ENCODE measurements at places on chromosomes 11 and 22.
A peak's percentile ranks its signal among the peaks of the same experiment; 100 is the strongest.

DNA sequence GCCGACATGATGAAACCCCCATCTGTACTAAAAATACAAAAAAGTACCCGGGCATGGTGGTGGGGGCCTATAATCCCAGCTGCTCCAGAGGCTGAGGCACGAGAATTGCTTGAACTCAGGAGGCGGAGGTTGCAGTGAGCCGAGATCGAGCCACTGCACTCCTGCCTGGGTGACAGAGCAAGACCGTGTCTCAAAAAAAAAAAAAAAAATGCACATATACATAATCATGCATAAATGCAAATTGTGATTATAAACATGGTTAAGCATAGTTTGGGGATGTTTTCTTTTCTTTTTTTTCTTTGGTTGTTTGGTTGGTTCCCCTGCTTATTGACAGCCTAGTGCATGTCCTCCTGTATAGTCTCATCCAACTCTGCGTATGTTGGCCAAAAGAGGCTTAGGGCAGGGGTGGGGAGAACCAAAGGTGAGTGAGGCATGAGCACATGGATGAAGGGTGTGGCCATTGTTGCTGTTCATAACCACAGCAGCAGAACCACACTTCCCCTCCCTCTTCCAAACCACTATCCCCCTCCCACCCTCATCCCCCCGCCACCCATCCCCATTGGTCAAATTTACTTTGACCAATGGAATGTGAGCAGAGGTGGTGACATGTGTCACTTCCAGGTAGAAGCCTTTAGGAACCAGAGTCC is 6.9 kb upstream of the VPS37C start:
- DNase-seq = no peak

DNA sequence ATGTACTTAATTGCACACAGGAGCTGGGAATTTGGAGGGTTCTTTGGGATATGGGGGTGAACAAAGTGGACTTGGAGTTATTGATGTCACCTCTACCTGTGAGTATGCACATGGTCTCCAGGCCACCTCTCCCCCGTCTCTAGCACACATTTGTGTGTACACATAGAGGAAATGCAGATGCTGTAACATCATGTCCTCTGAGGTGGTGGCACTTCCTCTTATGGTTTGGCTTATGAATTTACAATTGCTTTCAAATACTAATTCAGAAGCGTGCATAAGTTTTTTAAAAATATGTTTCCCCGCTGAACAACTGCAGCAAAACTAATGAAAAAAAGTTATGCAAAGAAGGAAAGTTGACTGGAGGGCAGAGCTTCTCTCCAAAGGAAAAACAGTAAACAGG is 152.0 kb upstream of the TENM4 start:
- DNase-seq = no peak

GRCh38 chr22:30005213-30005857 is 74.9 kb upstream of the HORMAD2 start:
- DNase-seq = peak; percentile 72

GRCh38 chr11:130051082-130051481 is 18.6 kb upstream of the APLP2 start:
- DNase-seq = no peak

DNA sequence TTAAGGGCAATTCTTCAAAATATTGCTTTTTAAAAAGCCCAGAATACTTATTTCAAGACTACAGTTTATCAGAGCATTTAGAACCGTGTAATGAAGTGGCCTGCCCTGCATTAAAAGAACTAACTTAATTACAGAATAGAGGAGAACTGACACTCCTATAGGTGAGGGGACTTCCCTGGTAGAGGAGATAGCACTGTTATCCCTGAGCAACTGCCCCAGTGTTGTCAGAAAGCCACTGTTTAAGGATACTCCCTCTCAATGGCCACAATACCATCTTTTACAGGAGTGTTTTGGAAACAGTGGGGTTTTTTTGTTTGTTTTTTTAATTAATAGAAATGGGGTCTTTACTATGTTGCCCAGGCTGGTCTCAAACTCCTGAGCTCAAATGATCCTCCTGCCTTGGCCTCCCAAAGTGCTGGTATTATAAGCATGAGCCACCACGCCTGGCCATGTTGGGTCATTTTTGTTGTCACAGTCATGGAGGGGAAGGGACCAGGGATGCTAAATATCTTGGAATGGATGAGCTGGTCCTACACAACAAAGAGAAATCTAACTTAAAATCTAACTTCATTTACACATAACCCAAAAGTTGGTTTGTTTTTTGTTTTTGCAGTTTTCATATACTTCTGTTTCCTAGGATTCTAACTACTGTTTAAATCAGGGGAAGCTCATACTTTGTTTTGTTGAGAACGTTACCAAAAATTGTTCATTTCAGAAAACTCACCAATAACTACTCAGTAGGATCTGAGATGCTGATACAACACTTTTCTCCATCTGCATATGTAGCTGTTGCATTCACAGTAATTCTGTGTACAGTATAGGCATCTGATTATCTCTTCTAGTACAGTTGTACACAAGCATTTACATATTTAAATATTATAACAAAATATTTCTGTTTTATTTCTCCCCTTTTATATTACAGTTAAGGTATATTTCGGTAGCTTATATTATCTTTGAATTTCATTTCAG is 8.1 kb downstream of the RPL27A start:
- DNase-seq = no peak

DNA sequence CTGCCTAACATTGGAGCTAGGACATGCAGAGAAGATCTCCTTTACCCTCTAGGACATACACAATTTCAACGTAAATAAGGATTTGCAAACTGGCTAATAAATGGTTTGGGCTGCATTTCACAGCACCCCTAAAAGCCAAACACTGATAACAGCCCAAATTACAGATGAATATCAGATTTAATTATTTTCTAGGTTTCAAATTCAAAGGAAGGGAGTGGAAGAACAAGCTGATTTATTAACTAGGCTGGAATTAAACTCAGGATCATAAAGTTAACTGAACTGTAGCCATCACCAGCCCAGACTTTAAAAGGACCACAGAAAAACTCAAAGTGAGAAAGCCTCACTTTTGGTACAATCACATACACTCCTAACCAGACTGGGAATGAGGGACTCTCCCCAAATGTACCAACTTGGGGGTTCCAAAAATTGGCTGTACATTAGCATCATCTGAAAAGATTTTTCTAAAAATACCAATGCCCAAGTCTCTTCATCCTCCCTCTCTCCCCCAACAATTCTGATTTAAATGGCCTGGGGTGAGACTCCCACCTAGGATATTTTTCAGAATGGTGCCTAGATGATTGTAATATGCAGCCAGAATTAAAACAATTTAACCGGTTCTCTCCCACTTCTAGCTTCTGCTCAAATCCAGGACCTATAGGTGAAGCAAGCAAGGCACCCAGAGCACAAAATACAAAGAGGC is 43.5 kb downstream of the SYTL2 start:
- DNase-seq = no peak

DNA sequence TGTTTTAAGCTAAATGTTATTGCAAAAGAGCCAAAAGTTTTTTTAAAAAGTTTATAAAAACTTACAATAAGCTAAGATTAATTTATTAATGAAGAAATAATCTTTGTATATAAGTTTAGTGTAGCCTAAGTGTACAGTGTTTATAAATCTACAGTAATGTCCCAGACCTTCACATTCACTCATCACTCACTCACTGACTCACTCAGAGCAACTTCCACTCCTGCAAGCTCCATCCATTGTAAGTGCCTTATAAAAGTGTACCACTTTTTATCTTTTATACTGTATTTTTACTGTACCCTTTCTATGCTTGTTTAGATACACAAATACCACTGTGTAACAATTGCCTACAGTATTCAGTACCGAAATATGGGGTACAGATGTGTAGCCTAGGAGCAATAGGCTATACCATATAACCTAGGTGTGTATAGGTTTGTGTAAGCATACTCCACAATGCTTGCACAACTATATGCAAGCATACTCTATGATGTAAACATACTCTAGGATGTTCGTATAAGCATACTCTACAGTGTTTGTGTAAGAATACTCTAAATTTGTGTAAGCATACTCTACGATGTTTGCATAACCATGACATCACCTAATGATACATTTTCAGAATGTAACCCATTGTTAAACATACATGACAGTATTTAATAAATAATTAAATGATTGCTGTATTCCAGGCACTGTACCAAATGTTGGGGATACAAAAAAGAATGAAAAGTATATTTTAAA is 953.0 kb downstream of the KCNA4 start:
- DNase-seq = no peak

- peak; percentile 60 for DNase-seq
Observed at GRCh38 chr11:122656073-122656630, 630 bp downstream of the UBASH3B start.

GRCh38 chr22:44224166-44224565 is 43.4 kb downstream of the PARVG start:
- no peak for DNase-seq

DNA sequence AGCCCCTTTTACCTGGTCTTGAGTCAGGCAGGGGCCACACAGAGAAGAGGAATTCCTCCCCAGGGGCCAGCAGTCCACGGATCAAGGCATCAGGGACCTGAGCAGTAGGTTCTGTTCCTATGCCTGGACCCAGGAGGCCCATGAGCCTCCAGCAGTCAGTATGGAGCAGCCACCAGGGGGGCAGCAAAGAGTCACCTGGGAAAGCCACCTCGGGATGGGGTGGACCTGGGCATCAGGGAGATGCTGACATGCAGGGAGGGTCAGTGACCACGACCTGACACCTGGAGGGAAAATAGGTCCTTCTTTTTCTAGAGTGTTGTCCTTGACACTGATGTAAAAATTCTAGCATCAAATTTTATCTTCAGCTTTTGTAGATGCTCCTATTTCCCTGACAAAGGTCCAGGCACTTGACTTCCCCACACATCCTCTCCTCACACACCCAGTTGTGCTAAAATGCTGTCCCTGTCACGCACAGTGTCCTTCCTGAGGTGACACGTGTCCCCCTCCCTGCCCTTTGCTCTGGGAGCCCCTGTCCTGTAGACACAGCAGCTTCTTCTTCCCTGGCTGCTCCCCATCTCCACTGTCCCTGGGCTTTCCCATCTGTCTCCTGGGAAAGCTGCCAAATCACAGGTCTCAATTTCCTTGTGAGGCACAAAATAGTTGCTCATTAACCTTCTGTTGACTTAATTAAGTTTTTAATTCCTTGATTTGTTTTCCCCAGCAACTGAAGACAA is 70.0 kb upstream of the IGLL5 start:
- DNase-seq = no peak

DNA sequence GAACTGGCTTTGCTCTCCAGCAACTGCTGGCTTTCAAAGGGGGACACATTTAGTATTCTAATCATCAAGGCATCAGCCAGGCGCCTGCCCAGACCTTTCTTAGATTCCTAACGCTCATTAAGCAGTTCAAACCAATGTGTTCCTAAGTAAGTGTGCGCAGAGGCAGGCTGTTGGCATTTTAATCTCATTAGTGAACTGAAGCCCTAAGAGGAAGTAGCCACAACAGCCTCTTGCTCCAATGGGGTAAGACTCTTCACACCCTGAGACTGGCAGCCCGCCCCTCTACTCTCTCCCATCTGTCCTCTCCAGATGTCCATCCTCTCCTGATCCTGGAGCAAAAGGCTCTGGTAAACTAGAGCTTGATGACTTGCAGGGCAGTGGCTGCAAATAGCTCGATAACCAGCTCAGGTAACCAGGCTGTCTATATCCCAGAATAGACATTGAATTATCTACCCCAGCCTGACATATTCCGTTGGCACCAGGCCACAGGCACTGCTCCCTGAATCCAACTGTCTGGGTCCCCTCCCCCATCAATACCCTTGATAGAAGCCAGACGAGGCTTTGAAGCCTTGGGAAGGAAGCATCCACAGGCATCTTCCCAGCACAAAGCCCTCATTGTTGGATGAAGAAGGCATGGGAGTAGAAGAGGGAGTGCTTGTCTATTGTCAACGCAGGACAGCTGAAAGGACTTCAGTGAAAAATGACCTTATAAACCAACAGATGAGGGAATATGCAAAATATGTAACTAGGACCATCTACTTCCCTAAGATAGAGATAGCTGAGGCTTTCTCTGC is 321.1 kb downstream of the TENM4 start:
- peak; percentile 86 for DNase-seq

- no peak for DNase-seq
Observed at GRCh38 chr11:70278994-70279393, 8.5 kb downstream of the PPFIA1 start.

GRCh38 chr11:126332221-126332711 is 23.2 kb upstream of the ST3GAL4 start:
- no peak for DNase-seq

- DNase-seq = no peak
Observed at GRCh38 chr22:19874307-19875060, 19.8 kb upstream of the GNB1L start.

- DNase-seq = no peak
Observed at GRCh38 chr11:87368151-87368550, 330.4 kb downstream of the TMEM135 start.

- no peak for DNase-seq
Observed at GRCh38 chr11:79397252-79397651, 43.6 kb downstream of the TENM4 start.

GRCh38 chr11:115471367-115471766 is 32.8 kb downstream of the CADM1 start:
- no peak for DNase-seq

GRCh38 chr11:62489204-62489603 is 57.4 kb downstream of the AHNAK start:
- DNase-seq = no peak

DNA sequence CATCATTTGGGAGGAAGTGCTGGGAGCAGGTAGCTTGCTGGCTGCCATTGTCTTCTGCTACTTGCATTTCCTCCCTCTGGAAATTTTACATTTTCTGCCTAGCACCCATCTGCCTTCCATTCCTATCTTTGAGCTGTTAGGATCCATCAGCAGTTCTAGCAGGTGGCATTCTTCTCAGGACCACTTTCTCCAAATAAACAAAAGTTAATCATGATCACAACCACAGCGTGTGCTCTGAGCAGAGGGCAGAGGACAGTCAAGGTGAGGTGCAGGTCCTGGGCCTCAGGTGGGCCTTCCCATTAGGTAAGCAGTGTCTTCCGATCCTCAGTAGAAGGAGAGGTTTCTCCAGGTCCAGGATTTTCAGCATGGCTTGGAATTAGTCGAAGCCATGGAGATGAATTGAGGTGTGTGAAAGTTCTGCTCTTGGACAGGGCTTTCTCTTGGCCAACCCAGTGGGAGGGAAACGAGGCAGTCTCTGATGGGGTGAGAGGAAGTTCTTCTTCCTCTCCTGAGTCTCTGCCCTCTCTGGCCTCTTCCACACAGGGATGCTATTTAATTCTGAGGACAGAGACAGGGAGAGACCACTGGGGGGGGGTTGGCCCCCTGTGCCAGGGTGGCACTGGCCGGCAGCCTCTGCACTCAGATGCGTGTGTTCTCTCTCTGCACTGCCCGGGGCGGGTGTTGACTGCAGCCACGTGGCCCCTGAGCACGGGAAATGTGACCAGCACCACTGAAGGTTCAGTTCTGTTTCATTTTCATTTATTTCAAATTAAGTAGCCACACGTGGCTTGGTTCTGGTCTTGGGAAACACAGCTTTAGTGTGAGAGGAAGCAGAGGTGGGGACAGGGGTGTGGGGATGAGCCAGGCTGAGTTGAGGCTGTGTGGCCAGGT is 170.8 kb downstream of the TBC1D22A start:
- no peak for DNase-seq
